ENCODE measurements at places on chromosomes 1 and 21.

DNA sequence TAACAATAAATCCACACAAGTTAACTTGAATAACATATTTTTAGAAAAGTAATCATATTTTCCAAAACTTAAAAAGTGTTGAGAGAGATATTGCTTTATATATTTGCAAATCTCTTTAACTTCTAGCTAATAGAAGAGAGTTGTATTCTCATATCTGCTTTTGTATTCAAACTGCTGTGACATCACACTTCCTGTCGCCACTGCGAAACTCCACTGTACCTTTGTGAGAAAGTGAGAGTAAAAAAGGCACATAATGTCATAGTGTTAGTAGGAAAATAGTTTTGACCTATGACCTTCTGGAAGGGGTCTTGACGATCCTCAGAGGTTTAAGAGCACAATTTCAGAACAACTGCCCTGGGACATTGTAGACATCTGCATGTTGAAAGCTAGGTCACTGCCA, 21.6 kb downstream of the AK5 start:
- DNase-seq = no peak

- DNase-seq = no peak
These were observed 66.2 kb downstream of the SUSD4 start for GRCh38 chr1:223297800-223298199.

DNA sequence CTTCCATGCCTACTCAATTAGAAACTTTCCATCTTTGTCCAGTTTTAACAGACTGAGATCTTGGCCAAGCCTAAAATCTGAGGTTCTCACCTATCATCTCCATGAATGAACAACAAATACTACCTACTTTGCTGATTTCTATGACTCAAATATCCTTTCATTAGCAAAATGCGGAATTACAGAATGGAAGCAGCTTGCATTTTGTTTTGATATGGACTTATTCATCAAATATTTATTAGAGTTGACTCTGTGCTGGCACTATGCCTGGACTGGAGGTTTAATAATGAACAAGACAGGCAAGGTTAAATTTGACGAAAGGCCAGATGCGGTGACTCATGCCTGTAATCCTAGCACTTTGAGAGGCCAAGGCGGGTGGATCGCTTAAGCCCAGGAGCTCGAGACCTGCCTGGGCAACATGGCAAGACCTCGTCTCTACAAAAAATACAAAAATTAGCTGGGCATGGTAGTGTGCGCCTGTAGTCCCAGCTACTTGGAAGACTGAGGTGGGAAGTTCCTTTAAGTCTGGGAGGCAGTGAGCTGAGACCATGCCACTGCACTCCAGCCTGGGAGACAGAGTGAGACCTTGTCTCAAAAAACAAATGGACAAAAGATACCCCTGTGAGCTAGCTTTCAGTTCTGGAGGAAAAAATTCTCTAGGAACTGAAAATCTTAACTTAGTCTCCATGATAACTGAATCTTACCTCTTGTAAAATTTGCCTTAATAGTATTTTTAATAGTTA, 29.4 kb upstream of the SOD1 start:
- DNase-seq = no peak

DNA sequence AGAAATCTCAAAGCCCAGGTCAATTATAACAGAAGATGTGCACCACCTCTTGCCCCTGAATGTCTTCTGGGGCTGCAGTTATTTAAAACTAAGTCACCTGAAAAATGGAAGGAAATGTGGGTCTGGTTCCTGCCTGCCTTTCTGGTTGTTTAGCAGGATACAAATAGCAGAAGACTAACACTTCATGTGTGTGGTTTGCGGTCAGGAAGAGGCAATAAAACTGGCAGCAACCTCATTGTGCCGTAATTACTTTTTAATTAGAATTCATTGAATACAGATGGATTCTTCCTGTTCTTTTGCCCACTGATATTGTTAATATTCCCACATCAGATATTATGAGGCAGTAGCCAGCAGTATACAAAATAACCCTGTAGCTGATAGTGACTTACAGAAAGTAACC, 345.7 kb downstream of the ZNF326 start:
- DNase-seq = no peak

- peak; percentile 64 for DNase-seq
These were observed at the start of gene SELL for GRCh38 chr1:169711469-169712308. SELL (minus strand) TSS chr1:169711620; CDS start chr1:169711498, 122 bp downstream.

DNA sequence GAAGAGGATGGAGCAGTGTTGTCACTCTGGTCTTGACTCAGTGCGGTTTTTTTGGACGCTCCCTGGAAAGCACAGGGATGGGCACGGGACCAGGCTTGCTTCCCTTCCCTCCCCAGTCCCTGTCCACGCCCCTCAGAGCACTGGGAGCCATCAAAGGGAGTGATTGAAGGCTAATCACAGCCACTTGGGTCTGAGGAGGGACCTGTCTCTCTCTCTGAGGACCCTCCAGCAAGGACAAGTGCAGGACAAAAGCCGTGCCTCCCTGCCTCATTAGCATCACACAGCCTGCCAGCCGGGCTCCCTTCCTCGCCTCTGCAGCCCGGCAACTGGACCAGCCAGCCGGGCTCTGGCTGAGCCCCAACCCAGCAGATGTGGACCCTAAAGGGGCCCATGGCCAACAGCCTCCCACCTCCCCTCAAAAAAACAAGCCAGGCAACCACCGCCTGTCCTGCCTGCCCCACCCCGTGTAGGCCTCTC, 18.6 kb upstream of the PDZK1IP1 start:
- no peak for DNase-seq

- DNase-seq = no peak
These were observed 10.0 kb downstream of the PLA2G2D start for GRCh38 chr1:20109223-20109856.

DNA sequence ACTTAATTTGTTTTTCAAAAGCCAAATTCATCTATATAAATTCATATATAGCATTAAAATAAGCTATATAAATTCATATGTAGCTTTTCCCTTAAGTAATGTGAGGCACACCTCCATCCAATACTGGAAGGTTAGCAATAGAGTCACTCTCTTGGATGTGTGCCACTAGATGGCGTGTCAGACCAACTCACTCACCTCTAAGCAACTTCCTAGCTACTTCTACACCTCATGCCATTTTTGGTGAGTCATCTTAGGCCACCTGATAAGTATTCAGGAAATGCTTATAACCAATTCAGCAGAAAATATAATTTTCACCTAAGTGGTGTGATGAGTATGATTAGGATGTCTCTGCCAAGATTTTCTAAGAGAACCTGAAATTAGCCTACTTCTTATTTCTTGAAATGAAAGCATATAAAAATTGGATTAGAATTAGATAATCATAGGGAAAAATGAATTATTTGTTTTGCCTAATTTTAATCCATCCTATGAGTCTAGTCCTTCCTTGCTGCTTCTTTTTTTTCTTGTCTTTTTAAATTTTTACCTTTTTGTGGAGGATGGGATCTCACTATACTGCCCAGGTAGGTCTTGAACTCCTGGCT, 34.4 kb upstream of the TADA1 start:
- peak; percentile 46 for DNase-seq

- no peak for DNase-seq
These were observed 438.3 kb downstream of the CAMTA1 start for GRCh38 chr1:7223334-7224080.

GRCh38 chr1:156582388-156583017, 3.0 kb downstream of the TTC24 start:
- DNase-seq = no peak

DNA sequence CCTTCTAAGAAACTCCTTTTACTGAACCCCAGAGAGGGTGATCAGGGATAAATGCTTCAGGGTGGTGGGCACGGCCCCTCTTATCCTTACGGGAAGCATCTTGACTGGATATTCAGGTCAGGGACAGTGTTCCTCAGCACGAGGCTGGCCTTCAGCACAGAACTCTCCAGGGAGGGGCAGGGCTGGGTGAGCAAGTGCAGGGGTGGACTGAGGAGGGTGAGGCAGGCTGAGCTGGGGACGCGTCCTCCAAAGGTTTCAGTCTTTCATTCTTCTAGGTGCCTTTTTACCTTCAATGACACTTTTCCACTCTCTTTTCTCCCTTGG, 52.3 kb downstream of the RASSF5 start:
- no peak for DNase-seq

- DNase-seq = no peak
These were observed 69.3 kb downstream of the RERE start for GRCh38 chr1:8747879-8748825.

DNA sequence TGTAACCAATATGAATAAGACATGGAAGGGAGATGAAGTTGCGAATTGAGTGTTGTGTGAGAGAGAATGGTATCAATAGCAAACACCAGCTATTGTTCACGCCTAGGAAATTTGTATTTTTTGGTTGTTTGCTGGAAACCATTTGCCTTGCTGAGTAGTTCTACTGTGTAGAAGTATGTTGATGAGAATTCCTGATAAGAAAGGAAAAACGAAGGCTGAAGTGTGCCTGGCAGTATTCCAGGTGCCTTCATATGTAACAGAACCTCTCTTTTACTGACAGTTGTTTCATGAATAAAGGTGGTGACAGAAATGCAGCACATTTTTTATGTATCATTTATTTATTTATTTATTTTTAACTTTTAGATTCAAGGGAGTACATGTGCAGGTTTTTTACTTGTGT, 79.5 kb downstream of the SDCCAG8 start:
- DNase-seq = no peak

GRCh38 chr1:52305417-52306226, 60.4 kb downstream of the CC2D1B start:
- no peak for DNase-seq

DNA sequence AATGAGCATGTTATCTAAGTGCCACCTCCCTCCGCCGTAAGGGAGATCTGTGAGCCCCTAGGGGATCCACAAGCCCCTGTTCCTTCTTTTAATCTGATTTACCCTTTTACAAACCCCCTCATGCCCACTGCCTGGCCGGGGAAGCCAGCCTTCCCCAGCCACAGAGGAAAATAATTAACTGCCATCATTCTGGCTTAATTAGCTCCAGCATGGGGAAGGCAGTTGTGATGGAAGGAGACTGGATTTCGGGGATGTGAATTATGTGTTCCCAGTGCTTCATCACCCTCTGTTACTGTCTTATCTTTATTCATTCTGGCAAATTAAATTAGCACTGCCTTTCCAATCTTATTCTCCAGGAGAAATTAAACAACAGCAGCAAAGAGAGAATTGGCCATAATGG, 135.8 kb downstream of the PTPRU start:
- no peak for DNase-seq

DNA sequence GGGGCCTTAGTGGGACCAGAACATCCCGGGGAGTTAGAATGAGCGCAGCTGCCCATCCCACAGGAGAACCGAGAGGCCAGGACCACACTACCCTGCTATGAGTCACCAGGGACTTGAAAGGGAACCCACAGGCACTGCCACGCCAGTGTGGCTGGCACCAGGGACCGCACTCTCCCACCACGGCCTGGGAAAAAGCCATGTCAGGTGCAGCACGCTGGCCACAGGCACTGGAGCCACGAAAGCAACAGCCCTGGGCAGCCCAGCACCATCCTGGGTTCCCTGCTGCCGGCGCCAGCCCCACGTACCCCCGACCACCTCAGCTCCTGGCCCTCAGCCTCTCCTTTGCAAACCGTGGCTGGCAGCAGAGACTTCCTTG, 14.1 kb upstream of the TMEM240 start:
- no peak for DNase-seq

GRCh38 chr1:29269382-29269781, 33.1 kb downstream of the PTPRU start:
- DNase-seq = no peak

DNA sequence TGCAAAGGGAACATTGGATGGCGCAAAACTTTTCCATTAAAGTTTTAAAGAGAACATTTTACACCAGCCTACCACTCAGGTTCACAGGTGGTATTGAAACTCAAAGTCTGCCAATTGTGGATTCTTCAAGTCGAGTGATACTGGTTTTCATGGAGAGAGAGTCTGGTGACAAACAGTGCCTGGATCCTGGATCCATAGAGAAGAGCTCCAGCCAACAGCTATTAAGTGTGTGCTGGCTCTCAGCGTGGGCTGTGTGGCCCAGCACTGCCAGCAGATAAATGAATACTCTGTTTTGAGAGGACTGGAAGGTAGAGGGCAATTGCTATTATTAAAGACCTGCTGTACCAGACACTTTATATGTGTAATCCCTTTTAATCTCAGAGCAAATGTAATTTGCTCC, 118.9 kb upstream of the SYT6 start:
- no peak for DNase-seq

All from stimulated activated CD4-positive, alpha-beta T cell treated with anti-CD3 and anti-CD28 coated beads, Interleukin-4, amount 100 ng/mL, for 48 hours (primary cell).